ENCODE measurements at places on chromosomes 3 and 15.

GRCh38 chr15:100340721-100341238 is 995 bp downstream of the ADAMTS17 start:
- DNase-seq = no peak

- DNase-seq = no peak
These were observed 468.0 kb upstream of the GBE1 start for GRCh38 chr3:82229397-82229796.

DNA sequence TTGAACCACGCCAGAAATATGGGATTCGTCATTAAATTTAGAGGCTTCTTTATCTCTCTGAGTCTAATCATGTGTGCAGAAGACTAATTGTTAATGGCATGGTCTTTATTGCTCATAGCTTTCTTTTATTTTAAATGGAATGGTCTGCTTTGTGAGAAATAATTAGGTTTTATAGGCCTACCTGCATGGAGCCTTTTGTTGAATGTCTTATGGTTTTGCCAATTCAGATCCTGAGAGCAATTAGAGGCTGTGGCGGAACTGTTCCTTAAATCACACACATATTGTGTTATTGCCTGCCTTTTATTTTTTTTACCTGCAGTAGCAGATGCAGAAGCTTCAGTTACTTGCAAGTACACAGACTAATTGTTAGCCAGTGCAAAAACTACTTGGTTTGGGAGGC is 306.2 kb downstream of the NLGN1 start:
- DNase-seq = no peak

DNA sequence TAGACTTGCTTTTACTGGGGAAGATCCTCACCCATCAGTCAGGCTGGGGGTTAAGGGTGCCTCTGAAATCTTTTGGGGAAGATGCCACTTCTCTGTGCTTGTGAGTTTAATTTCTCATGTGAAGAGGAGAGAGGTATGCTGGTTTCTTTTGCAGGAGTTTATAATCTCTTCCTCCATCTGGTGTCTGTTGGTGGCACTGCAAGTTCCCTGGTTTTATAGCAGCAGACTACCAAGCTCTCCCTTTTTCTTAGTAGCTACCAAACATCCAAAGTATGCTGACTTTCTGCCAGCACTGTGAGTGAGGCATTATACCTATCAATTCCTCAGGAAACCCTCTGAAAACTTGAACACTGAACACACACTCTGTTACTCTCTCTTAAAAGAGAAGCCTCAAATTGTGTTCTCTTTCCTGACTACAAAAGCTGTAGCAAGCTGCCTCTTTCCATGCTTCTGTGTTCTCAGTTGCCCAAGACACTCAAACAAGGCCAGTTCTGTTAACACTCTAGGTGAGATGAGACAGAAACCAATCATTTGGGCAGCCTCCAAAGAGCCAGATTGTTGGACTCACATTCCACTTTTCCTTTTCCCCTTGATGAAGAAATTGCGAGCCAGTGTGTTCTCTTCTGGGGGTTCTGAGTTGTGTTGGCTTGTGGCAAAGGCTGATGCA is 299.5 kb downstream of the GAP43 start:
- no peak for DNase-seq

DNA sequence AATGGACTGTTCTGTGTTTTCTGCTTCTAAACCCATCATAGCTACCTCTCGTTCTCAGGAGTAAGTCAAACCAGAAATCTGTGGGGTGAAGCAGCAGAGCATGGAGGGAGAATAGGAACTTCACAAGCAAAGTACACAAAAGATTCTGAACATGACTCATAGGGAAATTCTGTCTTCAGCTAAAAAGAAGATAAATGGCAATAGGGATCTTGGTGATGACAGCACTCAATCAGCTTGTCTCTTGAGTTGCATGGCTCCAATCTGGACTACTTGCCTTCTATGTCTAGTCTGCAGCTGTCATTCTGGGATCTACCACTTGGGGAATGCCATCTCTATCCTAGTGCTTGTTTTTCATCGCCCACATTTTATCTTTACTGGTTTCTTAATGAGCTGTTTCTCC is 13.5 kb upstream of the GRAMD1C start:
- DNase-seq = no peak

- no peak for DNase-seq
These were observed 6.6 kb downstream of the OSBPL10 start for GRCh38 chr3:31974471-31974870.

- no peak for DNase-seq
These were observed 516.2 kb downstream of the OCA2 start for GRCh38 chr15:27582726-27583410.

Data from cortex of kidney (tissue), 1 donor.